Ammon's horn (tissue), 1 donor: ENCODE measurements at places on chromosomes 16 and 17.

- no peak for DNase-seq
These were observed 10.7 kb upstream of the MRPS23 start for GRCh38 chr17:57860414-57860999.

DNA sequence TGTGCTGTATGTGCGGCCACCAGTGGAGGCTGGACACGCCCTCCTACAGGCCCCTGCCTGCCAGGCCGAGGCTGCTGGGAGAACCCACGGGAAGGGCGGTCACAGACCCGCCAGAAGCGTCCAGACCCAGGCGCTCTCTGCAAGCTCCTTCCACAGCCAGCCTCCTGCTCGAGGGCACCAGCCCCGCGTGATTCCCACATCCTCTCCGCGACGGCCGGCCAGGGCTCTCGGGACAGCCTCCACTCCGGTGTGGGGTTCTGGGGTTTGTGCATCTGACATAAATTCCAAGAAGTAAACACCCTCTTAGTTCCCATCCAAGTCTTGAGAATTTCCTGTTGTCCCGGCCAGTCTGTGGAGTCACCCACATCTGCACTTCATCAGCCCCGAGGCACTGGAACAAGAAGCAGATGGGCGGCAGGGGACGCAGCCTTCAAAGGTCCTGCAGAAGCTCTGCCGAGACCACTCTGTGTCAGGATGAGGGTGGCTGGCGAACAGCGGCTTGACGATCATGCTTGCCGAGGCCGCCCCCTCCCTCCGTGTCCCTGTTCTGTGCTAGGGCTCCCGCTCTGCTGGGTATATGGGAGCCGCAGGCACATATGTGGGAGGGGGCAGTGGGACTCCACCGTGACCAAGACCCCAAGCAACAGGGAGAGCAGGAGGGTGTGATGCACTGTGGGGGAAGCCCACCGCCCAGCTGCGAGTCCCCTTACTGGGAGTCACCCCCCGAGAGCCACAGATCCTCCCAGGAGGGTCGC is 2.4 kb upstream of the TMEM204 start:
- no peak for DNase-seq

DNA sequence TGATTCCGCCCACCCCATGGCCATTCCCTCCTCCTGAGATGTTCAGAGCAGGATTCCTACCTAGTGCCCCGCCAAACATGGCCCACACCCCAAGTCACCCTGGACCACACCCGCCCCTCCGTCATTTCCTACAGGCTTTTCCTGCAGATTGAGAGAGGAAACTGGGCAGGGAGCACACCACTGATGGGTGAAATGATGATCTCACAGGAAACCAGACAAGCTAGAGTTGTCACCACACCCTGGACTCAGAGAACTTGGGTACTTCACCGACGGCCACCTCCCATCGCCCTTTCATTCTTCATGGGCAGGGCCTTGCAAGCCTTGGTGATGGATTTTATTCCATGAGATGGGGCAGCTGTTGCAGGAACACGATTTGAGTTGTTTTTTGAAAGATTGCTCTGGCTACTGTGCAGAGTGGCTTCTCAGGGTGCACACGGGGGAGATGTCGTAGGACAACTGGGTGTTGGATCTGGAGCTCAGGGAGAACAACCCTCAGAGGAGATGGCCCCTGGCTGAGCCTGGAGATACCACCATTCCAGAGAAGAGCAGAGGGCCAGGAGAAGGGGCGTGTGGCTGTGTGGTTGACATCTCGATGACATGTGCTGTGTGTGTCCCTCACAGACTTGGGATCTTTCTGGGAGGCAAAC is 7.4 kb upstream of the B9D1 start:
- no peak for DNase-seq

DNA sequence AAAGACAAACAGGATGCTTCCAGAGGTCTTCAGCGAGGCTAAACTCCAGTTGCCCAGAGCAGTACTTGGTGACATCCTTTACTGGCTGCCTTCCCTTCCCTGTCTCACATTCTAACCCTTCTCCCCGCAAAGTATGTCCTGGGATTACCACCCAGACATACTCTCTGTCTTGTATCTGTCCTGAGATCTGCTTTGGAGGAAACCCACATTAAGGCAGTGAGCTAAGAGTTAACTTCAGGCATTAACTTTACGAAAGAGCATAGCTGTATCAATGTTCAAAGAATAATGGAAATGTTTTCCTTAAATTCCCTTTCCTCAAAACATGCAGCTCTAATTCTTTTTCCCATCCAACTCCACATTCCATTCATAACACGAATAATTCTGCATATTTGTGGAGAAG is 385.2 kb downstream of the NPIPA8 start:
- DNase-seq = no peak

DNA sequence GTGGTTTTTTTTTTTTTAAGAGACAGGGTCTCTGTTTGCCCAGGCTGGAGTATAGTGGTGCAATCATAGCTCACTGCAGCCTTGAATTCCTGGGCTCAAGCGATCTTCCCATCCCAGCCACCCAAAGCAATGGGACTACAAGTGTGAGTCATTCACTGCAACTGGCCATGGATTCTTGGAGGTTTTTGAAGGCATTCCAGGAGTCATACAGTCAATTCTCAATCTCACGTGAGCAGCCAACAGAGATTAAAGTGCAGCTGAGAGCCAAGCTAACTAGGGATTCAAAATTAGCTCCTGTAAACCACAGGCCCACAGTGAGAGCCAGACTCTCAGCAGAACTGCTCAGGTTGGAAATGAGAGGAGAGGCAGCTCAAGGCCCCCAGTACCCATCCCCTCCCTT is 30.2 kb downstream of the XPO6 start:
- no peak for DNase-seq
